ENCODE measurements at places on chromosomes 1 and 21. TPM values are rescaled to one million over a fixed set of nuclear protein-coding genes. Genes with fewer than 3 reads are reported as not detected.

DNA sequence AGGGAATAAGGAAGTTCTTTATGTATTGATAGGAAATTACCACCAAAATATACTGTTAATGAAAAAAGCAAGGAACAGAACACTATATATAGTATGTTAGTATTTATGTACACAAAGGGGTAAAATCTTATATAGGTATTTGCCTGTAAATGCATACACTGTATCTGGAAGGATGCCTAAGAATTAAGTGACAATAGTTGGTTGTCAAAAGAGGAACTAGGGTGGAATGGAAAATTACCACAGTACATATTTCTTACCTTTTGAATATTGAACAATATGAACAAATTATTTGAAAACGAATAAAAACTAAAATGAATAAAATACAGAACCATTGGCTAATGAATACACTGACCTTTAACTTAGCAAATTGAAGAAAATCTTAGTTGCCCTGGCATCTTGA is 13.6 kb downstream of the ARPC5 start:
- H3K4me3 ChIP-seq: no peak overlapping the region
- H3K36me3 ChIP-seq: peaks cover 17% of the 10 kb centered on the region
- no peak for DNase-seq
- H3K4me1 ChIP-seq: peaks cover 2% of the 10 kb centered on the region
- no peaks in the 10 kb centered on the region for H3K27me3 ChIP-seq

- no peak overlapping the region for H3K4me3 ChIP-seq
- H3K27ac ChIP-seq: no peak overlapping the region
- H3K36me3 ChIP-seq: no peaks in the 10 kb centered on the region
- no peak for DNase-seq
These were observed 486.9 kb upstream of the USP24 start for GRCh38 chr1:55702064-55702463.

SPATA21 gene
- not detected for polyA plus RNA-seq

AGRN gene
- polyA plus RNA-seq: not detected

- peaks cover 4% of the 10 kb centered on the region for H3K4me1 ChIP-seq
- H3K27me3 ChIP-seq: no peaks in the 10 kb centered on the region
- no peak overlapping the region for H3K4me3 ChIP-seq
- peaks cover 14% of the 10 kb centered on the region for H3K36me3 ChIP-seq
- no peak for DNase-seq
These were observed 12.5 kb downstream of the DMAP1 start for GRCh38 chr1:44225761-44226160.

DNA sequence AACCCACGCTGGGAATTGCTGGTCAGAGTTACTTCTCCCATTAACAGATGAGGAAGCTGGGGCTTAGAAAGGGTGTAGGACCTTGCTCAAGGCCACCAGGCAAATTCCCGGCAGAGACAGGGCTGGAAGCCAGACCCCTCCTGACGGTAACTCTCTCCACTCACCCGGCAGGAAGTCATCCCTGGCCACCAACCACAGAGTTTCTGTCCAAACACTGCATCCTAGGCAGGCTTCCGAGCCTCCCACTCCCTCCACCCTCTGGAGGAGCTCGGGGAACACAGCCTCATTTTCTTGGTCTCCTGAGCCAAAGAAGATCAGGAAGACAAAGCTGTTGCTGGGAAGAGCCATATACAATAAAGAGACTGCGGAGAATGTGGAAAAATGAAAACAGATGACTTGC is 25.0 kb upstream of the ZNF436 start:
- H3K4me3 ChIP-seq: no peak overlapping the region
- H3K4me1 ChIP-seq: no peaks in the 10 kb centered on the region
- H3K27ac ChIP-seq: no peak overlapping the region
- no peaks in the 10 kb centered on the region for H3K27me3 ChIP-seq
- no peak for DNase-seq

- H3K27ac ChIP-seq: no peak overlapping the region
- no peak overlapping the region for H3K4me3 ChIP-seq
These were observed 87.9 kb upstream of the SMYD2 start for GRCh38 chr1:214192825-214193643.

GRCh38 chr1:97038410-97038809 is 316.8 kb downstream of the PTBP2 start:
- no peaks in the 10 kb centered on the region for H3K27me3 ChIP-seq
- no peaks in the 10 kb centered on the region for H3K36me3 ChIP-seq
- DNase-seq: no peak
- no peak overlapping the region for H3K27ac ChIP-seq

CFAP57 gene
- polyA plus RNA-seq: not detected

KIF14 gene
- 0.10 TPM for polyA plus RNA-seq

- H3K27ac ChIP-seq: no peak overlapping the region
- no peak for DNase-seq
- H3K36me3 ChIP-seq: peaks cover 11% of the 10 kb centered on the region
- H3K27me3 ChIP-seq: no peaks in the 10 kb centered on the region
These were observed 1.2 kb downstream of the LENEP start for GRCh38 chr1:154994591-154994990.

- peaks cover 71% of the 10 kb centered on the region for H3K36me3 ChIP-seq
- no peak overlapping the region for H3K4me3 ChIP-seq
These were observed 21.8 kb upstream of the IKBKE start for GRCh38 chr1:206448471-206448870.

- no peaks in the 10 kb centered on the region for H3K36me3 ChIP-seq
- H3K4me1 ChIP-seq: no peaks in the 10 kb centered on the region
- peaks cover 2% of the 10 kb centered on the region for H3K27me3 ChIP-seq
- H3K4me3 ChIP-seq: no peak overlapping the region
- no peak overlapping the region for H3K27ac ChIP-seq
These were observed 17.8 kb downstream of the TMEM51 start for GRCh38 chr1:15171271-15171908.

GRCh38 chr21:36250423-36251075 is 69.4 kb upstream of the MORC3 start:
- no peak overlapping the region for H3K27ac ChIP-seq
- H3K4me3 ChIP-seq: no peak overlapping the region
- H3K27me3 ChIP-seq: no peaks in the 10 kb centered on the region
- no peaks in the 10 kb centered on the region for H3K4me1 ChIP-seq
- DNase-seq: no peak
- peaks cover 69% of the 10 kb centered on the region for H3K36me3 ChIP-seq

GRCh38 chr1:65538086-65538485 is 117.6 kb downstream of the LEPR start:
- no peaks in the 10 kb centered on the region for H3K4me1 ChIP-seq
- no peak overlapping the region for H3K4me3 ChIP-seq
- H3K36me3 ChIP-seq: no peaks in the 10 kb centered on the region

- H3K27ac ChIP-seq: no peak overlapping the region
- no peaks in the 10 kb centered on the region for H3K4me1 ChIP-seq
- H3K36me3 ChIP-seq: no peaks in the 10 kb centered on the region
- no peak for DNase-seq
- H3K27me3 ChIP-seq: peaks cover 19% of the 10 kb centered on the region
These were observed 4.1 kb downstream of the PALMD start for GRCh38 chr1:99650030-99650429.

GRCh38 chr1:231930257-231930947 is 303.8 kb downstream of the DISC1 start:
- H3K4me3 ChIP-seq: no peak overlapping the region
- no peaks in the 10 kb centered on the region for H3K36me3 ChIP-seq
- H3K4me1 ChIP-seq: no peaks in the 10 kb centered on the region
- no peak for DNase-seq
- H3K27me3 ChIP-seq: no peaks in the 10 kb centered on the region
